Chondrocyte (in vitro differentiated cells): ENCODE measurements at places on chromosomes 16 and 17. TPM values are rescaled to one million over a fixed set of nuclear protein-coding genes. Genes with fewer than 3 reads are reported as not detected.
A peak's percentile ranks its signal among the peaks of the same experiment; 100 is the strongest.

- peak; percentile 51 for DNase-seq
Measured at GRCh38 chr17:64388961-64389565, 1.6 kb downstream of the PECAM1 start.

DNA sequence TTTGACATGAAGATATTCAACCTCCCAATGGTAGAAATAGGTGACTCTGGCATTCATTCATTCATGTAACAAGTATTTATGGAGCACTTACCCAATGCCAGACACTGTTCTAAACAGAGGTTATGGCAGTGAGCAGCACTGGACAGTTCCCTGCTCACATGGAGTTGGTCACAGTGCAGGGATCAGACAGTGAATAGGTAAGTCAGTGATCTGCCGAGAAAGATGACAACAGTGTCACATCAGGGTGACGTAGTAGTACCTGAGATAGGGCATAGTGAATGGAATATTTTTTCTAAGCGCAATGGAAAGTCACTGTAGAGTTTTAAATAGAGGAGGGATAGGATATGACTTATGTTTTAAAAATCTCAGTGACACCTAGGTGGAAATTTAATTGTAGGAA, 791.4 kb upstream of the RBFOX1 start:
- DNase-seq = no peak

- DNase-seq = no peak
Measured at GRCh38 chr16:59124056-59124455, 389.9 kb upstream of the GOT2 start.

DNA sequence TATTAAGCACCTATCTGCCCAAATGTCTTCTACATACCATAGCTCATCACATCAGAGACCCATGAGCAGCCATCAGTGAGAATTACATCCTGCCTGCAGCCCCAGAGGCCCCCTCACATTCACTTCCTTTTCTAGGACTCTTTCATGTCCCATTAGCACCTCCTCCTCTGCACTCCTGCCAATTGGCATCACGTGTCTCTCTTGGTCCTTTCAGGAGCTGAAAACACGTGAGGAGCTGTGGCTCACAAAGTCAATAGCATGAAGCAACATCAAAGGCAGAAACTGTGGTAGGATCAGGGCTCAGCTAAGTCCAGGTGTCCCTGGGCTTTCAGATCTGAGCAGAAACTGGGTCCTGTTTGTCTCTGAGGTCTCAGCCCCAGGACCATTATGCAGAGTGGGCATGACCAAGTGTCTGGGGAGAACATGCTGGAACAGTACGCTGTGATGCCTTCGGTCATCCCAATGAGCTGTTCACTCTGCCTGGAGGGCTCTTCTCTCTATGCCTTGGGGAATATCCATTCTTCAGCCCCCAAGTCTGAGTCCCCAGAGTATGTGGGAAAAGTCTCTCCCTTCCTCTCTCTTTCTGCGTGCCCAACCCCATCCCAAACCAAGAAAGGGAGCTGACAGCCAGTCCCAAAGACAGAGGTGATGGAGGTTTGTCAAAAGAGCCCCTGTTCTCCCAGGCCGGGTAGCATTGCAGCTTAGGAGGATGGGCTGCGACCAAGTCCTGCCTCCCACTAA, 457.0 kb upstream of the CDH5 start:
- DNase-seq = no peak

DNA sequence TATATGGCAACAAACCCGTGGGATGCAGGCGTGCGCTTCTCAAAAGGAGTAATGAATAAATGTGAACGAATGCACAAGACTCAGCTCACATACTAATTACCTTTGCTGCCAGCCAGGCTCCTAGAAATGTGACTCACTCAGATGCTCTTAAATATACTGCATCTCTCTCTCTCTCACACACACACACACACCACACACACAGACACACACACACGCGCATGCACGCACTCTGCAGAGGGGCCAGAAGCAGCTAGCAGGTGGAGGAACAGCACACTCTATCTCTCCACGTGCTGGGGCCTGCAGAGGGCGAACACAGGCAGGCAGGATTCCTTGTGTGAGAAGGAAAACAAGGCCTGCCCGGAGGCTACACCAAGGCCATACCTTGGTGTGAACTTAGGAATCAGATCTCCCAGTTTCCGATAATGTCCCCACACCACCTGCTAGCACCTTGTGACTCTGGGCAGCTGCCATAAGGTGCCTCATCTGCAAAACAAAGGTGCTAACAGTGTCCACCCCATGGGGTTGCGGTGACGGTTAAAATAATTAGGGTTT, 5.3 kb downstream of the GPRC5B start:
- DNase-seq = no peak

DNA sequence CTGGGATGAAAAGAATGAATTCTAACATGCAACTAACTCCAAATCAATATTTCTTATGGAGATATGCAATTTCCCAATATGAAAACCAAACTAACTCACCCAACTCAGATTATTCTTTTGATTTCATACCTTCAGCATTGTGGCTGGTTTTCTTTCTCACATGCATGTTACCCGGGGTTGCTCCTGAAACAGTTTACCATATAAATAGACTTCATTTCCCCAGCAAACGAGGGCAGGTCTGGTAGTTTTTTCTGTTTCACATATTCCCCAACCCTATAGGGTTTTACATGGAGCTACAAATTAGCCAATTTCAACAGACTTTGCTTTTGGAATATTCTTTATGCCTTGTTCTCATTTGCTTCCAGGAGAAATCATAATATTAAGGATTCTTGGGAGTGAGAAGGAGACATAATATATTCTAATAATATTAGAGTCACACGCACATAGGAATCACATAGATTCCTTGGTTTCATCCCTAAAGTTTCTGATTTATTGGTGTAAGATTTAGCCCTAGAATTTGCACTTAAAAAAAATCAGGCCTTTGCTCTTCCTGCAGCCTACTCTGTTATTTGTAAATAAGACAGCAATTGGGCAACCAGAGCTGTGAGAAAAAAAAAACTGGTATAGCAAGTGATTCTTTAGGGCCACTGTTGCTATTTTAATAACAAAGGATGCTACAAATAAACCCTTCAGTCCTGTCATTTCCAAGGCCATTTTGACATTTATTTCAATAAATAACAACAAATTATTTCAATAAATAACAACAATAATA, 60.3 kb upstream of the FAM20A start:
- no peak for DNase-seq

GRCh38 chr17:79609673-79610645, 892 bp downstream of the RBFOX3 start:
- DNase-seq = no peak

DNA sequence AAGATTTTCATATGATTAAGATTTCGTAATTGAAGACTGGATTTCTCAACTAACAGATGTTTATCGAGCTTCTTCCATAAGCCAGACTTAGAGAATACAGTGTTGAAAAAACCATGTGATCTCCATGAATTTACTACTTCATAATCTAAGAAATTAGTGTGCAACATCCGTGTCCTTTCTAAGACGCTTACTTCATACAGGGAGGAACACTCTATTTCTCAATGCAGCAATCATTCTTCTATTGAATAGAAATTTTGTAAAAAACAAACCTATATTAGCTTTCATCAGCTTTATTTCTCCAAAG, 946.3 kb downstream of the KCNJ2 start:
- no peak for DNase-seq

PPP1R27 gene
- not detected in 3 replicates for total RNA-seq

MT4 gene
- not detected in 3 replicates for total RNA-seq

TBX2 gene
- 2.0 to 8.6 TPM (median 8.4 TPM) in 3 replicates for total RNA-seq
